ENCODE measurements at places on chromosomes 12 and 14.

GRCh38 chr12:22808860-22809259 is 183.9 kb downstream of the ETNK1 start:
- no peak for DNase-seq

DNA sequence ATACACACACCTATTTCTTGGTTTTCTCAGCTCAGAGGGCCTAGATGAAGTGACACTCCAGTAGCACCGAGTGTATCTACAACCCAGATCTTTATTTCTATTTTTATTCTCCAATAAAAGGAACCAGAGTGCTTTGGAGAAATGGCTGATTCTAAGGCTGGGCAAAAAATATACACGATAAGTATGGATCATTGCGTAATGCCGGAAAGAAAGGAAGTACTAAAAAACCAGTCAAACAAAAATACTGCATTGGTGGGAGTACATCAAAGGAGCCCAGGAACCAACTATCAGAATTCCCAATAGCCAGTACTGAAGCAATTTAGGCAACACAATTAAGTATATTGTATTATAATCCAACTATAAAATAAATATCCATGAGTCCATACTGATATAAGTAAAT is 400.9 kb upstream of the CCDC196 start:
- DNase-seq, result no peak

DNA sequence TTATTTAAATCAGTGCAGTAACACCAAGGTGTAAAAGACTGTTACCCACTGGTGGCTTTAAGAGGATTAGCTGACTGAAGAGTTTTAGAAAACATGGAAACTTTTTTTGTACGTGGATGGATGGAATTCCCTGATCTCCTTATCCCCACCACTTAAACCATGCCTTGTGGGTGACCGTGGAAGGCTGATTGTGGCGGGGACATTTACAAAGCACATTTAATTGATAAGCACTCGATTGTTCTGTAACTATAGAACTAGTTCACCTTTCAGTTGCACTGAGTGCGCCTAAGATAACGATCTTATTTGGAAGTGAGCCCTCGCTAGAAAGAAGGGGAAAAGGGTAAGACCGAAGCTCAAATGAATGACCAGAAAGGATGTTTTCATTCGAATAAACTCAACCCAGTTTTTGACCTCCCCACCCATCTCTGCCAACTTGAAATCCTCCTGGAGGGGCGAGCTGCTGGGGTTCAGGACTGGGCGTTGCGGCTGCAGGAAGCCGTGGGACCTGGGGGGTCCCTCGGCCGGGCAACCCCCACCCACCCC is 688 bp upstream of the RASSF3 start:
- no peak for DNase-seq

GRCh38 chr14:70776197-70776596 is 33.1 kb downstream of the MAP3K9 start:
- DNase-seq, result no peak

GRCh38 chr12:47862881-47863280 is 41.9 kb downstream of the VDR start:
- DNase-seq, result no peak

Data from stimulated activated CD4-positive, alpha-beta T cell treated with anti-CD3 and anti-CD28 coated beads, TNF-alpha, amount 100 ng/mL, for 1 hour (primary cell).